Stimulated activated CD4-positive, alpha-beta T cell treated with anti-CD3 and anti-CD28 coated beads, Interleukin-12 subunit alpha, Interleukin-12 subunit beta, amount 100 ng/mL, for 48 hours (primary cell): ENCODE measurements at places on chromosomes 2 and 18.

DNA sequence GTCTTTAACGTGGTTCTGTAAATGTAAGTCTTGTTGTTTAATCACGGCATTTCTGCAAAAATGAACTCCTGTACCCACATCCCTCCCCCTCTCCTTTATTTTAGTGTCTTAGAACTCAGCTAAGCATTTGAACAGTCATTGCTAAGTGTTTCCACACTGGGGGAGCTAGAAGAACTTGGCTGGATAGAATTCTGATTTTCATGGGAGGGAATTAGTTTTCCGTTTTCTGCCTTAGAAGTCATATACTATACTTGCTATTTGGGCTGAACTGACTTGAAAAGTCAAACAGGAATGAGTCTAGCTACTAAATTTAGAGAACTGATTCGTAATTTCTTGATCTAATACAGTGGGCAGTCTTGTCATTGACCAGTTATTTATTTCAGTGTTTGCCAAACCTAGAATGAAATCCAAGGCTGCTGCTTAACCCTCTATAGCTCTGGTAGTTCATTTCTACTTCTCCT is 61.1 kb downstream of the FMNL2 start:
- no peak for DNase-seq

DNA sequence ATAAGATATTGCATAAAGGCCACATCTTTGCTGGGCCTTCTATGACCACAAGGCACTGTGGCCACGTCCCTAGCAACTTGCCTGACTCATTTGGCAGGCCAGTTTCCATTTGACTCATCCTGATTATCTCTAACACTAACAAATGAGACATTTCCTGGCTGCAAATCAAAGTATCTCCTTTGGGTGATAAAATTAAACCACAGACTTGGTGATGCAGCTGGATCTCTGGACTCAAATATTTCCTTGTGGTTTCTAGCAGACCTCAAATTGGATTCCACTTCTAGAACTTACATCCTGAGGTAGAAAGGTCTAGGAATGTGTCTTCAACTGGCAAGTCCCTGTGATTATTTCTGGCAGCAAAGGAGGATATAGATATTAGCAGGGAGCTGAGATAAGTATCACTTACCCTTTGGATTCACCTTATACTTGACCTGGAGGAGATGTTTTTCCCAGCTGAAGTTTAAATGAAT is 167.9 kb upstream of the NXPH2 start:
- no peak for DNase-seq

DNA sequence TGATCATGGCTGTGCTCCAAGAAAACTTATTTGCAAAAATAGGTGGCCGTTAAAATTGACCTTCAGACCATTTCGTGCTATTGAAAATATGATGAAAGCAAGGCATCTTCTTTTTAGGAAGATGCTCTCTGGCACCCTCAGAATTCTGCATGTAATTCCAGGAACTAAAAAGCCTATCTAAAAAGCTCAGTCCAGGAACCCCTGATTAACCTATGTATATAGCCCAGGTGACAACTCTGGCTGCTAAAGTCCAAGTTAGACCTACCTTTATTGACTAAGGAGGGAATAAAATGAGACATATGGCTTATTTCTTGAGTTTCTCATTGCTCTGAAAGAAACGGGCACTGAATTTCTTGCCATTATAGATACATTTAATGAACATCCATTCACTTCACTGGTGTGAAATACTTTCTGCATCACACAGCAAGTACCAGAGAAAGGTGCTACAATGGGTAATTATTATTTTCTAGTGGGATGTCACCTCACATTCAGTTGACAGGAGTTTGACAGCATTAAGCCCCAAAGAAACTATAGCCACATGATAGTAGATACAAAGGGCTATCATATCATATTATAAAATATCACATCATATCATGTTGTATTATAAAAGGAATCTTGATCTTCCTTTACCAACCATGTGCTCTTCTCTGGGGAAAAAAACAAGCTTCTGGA is 83.8 kb downstream of the EPHA4 start:
- no peak for DNase-seq

GRCh38 chr2:178275600-178275999 is 81.3 kb downstream of the OSBPL6 start:
- no peak for DNase-seq

GRCh38 chr2:104416339-104417000 is 437.4 kb upstream of the POU3F3 start:
- no peak for DNase-seq

DNA sequence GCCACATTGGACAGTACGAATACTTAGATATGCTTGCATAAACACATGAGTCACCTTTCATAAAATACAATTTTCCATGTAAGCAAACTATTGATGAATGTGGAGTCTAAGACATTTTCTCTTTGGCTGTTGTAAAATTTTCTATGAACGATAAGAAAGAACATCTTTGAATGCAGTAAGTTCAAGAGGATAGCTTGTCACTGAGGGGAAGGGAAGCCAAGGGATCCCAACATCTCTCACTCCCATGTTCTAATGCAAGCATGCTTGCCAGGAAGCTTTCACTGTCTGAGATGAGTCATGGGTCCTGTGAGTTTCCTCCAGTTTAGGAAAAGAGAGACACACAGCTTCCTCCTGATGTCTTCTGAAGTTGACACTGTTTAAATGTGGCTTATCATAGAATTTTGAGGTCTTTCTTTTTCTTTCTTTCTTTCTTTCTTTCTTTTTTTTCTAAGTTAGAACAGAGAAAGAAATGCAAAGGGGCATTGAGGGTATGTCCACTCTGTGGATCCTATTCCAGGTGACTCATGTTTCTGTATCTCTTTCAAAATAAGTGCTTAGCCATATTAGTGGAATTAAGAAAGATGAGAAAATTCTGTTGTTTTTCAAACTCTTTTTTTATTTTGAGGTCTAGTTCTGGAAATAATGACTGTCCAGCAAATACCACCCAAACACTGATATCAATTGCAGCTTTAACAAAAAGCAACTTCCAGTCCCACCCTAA is 146.6 kb downstream of the RDH14 start:
- DNase-seq = no peak

DNA sequence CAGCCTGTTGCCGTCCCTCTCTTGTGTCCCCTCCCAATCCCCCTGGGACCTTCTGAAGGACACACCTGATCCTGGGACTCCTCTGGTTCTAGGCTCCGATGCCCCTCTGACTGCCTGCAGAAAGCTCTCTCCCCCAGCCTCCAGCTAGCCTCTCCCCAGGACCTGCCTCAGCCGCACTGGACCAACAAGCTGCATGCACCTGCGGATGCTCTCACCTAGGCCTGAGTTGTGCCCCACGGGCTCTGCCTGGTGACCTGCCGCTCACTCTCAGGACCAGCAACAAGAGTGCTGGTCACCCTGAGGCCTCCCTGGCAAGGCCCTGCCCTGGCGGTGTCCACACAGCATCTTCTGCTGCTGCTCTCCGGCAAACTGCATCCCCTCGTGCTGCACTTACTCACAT is 63.0 kb downstream of the EIPR1 start:
- no peak for DNase-seq

DNA sequence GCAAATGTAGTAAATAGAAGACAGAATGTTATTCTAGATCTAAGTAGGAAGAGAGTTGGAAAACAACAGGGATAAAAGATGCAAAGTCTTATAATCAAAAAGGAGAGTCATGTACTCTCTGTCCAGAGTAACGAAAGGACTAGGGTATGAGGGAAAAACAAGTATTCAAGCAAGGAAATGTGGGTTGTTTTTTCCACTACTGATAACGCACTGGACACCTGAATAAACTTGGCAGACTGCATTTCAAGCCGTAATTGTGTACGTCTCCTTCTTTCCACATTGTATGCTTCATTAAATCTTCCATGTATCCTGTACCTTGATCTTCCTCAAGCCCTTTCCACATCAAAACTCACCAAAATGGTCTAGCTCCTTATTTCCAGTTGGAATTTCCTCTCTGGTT is 420.6 kb downstream of the ZEB2 start:
- no peak for DNase-seq

DNA sequence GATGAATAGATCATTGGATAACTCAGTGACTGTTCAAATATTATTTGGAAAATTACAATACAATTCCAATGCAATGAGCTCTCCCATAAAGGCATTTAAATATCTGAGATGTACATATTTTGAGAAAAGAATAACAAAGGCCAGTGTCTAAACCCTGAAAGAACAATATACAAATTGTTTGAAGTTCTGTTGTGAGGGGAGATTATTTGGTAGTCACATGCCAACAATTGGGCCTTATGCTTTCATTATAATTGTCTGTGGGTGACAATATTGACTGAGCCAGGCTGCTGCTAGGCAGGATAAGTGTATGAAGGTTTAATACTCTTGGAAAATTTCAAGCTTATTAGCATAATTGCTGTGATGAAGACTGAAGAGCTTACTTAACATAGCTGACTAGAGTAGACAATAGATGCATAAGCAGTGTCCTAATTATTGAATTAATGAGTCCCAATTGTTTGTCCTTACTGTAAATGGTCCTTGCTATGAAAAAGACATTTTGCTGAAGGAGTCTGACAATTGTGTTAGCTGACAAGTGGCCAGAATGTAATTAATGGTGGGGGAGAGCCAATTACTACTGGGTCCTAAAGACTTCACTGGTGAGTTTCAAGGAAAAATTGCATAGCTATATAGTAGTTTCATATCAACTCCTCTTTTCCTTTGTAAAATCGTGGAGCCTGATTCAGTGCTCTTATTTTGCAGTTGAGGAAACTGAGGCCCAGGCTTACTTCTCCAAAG is 5.0 kb upstream of the SMAD2 start:
- no peak for DNase-seq

GRCh38 chr2:5978131-5978751 is 286.1 kb downstream of the SOX11 start:
- DNase-seq = no peak

GRCh38 chr2:171034315-171034714 is 105.3 kb downstream of the GORASP2 start:
- no peak for DNase-seq

DNA sequence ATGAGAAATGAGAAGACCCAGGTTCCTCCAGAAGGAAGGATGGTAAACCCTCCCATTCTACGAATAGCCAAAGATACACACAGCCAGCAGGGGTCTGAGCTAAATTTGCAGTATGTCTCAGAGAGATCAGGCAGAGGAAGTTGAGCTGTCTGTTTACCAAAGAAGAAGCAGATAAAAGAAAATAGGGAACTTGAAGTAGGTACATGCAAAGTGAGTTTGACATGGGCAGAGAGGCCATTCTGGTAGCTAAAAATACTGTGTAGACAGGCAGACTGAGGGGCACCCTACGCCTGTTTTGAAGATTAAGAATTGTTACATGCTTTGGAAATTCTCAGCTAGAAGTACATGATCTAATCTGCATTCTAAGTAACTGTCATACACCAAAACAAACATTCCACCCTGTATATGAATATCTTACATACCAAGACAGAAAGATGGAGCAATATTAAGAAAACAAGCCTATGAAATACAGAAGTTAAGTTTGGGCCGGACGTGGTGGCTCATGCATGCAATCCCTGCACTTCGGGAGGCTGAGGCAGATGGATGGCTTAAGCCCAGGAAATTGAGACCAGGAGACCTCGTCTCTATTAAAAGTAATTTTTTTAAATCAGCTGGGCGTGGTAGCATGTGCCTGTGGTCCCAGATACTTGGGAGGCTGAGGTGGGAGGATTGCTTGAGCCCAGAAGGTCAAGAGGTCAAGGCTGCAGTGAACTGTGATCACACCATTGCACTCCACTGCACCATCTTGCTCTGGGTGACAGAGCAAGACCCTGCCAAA is 157.9 kb downstream of the ANKRD44 start:
- DNase-seq = no peak

GRCh38 chr18:47795434-47795814 is 135.0 kb downstream of the SMAD2 start:
- no peak for DNase-seq

GRCh38 chr2:85503851-85504777 is 34.9 kb upstream of the MAT2A start:
- no peak for DNase-seq

- no peak for DNase-seq
Observed at GRCh38 chr18:45638544-45638943, 23.3 kb downstream of the SLC14A2 start.

GRCh38 chr18:37639846-37640245 is 74.2 kb upstream of the CELF4 start:
- no peak for DNase-seq

- DNase-seq = no peak
Observed at GRCh38 chr18:50816419-50817166, 3.2 kb downstream of the MRO start.

DNA sequence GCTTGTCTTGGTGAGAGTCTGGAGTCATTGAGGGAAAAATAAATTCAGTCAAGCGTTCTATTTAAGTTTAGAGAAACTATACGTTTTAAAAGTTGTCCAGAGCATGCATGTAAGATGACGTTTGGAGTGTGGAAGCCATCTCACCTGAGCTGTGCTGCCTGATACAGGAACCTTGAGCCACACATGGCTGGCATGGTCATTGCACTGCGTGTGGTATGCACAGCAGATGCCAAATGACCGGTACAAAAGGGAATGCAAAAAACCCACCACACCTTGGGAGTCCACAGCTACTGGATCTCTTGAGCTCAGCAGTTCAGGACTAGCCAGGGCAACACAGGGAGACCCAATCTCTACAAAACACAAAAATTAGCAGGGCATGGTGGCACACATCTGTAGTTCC is 4.3 kb downstream of the MZT2B start:
- DNase-seq = no peak

DNA sequence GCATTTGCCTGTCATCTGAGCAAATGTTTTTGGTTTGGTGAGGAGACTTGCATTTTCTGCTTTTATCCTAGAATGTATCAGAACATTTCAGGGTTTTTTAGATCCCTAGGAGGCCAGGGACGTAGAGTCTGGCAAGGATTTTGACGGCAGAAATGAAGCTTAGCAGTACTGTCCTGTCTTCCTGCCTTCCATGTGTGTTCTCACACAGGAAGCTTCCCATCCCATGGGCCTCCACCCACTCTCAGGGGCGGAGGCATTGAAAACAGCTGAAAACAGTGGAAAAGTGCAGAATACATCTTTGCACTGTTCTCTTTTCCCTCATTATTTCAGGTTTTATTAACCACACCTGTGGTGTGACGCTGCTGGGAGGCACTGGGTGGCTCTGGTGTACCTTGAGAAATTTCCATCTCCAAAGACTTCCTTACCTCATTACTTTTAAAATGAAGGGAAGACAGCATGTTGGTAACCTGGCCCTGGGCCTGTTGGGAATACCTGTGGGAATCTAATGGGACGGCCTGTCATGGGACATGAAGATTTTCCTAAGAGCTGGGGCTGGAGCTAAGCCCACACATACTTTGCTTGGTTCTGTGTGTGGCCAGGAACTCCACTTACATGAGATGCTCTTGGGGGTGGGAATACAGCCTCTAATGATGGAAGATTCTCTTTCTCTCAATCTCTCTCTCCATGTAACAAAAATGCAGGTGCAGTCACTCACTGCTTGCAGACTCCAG is 20.5 kb downstream of the PCARE start:
- DNase-seq = no peak

- DNase-seq = no peak
Observed at GRCh38 chr18:9025091-9025838, 77.2 kb upstream of the NDUFV2 start.

GRCh38 chr18:34522603-34523002 is 187.5 kb upstream of the DTNA start:
- DNase-seq = no peak
